Activated T-cell treated with anti-CD3 and anti-CD28 coated beads for 48 hours (primary cell): ENCODE measurements at places on chromosomes 12 and 14.

DNA sequence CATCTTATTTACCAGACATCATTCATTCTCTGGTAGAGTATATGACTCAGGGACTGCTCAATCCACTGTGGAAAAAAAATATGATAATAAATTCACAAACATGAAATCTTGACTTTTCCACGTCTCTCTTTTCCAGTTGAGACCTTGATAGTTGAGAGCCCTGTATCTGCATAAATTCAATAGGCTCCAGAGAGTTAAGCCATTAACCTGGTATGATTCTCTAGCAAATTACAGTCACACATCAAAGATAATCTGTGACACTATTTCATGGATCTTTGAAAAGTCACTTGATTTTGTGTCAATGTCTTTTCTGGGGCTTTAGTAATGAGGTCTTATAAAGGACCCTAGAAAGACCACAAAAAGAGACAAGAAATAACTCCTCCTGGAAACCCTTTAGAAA lies 154.2 kb upstream of the FOXG1 start:
- DNase-seq: no peak

GRCh38 chr14:36129181-36129580 lies 47.3 kb downstream of the PTCSC3 start:
- DNase-seq: no peak

GRCh38 chr14:96904201-96904600 lies 107.0 kb downstream of the VRK1 start:
- no peak for DNase-seq

DNA sequence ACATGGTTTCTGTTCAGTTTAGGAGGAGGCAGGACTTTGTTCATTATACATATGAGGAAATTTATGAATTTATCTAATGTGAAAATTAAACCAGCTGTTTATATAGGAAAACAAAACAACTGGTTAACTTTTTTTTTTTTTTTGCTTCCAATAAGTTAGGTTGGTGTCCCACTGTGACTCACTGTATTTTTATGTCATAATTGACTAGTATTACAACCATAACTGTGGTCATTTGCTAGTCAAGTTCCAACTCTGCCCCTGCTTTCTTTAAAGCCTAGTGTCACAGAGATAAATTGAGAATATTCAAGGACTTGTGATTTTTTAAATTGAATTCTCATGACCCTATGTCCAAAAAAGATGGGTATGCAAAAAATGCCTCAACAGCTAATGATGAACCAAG lies 227.7 kb downstream of the BCAT1 start:
- no peak for DNase-seq

DNA sequence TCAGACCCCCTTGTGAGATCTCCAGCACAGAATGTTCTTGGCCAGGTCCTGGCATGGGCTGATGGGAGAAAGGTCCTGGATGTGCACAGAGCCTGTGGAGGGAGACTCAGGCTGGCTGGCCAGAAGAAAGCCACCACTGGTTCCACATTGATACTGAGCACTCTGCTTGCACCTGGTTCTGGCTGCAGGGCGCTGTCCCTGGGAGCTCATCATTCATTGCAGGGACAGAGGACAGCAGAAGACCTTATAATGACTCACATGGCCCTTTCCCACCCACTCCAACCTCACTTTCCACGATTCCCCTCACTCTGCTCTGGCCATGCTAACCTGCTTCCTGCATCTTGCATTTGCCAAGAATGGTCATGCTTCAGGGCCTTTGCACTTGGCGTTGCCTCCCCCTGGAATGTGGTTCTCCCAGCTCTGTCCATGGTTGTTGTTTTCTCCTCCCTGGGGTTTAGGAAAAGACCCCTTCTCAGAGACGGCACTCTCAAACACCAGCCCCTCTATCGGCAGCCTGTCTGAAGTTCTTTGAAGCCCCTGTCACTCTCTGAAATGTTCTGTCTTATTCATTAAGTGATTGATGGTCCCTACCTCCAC lies 10.3 kb downstream of the KRT7 start:
- DNase-seq: no peak
